ENCODE measurements at places on chromosomes 1 and 21.

DNA sequence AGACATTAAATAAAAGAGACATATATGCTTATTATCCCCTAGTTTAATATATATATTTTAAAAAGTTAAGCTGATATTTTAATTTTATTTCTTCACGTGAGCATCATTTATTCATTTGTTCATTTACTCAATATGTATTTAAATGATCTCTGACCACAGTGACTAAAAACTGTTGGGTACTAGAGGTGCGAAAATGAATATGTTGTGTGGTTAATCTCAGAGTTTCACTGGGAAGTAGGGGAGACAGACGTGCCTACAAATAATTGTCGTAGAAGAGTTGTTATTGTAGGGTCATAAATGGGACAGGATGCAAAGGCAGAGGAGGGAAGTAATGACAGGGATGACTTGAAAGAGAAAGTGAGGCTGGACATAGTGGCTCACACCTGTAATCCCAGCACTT lies 213.0 kb upstream of the CACYBP start:
- DNase-seq, result no peak

- no peak for DNase-seq
These were observed 66.0 kb downstream of the GNG4 start for GRCh38 chr1:235583511-235584001.

DNA sequence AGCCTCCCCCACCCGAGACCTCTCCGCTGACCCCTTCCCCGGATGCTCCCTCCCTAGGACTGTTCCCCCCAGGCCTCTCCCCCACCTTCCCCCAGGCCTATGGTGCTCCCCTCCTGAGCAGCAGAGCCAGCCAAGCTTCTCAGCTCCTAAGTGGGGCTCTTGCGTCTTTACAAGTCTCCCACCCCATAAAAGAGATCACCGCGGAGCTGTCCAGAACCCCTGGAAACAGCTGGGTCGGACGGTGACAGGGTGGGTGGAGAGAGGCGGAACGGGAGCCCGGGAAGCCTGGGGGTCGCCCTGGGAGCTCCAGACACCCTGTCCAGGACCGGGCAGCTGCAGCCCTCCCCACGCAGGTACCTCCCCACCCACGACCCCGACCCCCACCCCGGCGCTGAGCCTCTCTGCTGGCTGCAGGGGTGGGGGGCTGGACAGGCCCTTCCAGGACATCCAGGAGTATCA lies 61.2 kb downstream of the WNT9A start:
- DNase-seq, result no peak

DNA sequence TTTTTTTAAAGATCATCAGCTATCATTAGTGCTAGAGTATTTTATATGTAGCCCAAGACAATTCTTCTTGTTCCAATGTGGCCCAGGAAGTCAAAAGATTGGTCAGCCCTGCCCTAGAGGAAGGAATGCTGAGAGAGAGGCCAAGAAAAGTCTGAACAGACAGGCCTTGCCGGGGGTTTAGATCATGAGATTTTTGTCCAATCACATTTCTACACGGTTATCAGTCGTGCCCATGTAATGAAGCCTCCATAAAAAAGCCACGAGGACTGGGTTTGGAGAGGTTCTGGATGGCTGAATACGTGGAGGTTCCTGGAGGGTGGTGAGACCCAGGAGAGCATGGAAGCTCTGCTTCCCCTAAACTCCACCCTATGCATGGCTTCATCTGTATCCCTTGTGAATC lies 24.3 kb upstream of the ENO1 start:
- no peak for DNase-seq

GRCh38 chr1:188089461-188089860 lies 1260.7 kb downstream of the PLA2G4A start:
- no peak for DNase-seq

- DNase-seq, result no peak
These were observed 1313.1 kb downstream of the MRPL39 start for GRCh38 chr21:24294171-24294570.

DNA sequence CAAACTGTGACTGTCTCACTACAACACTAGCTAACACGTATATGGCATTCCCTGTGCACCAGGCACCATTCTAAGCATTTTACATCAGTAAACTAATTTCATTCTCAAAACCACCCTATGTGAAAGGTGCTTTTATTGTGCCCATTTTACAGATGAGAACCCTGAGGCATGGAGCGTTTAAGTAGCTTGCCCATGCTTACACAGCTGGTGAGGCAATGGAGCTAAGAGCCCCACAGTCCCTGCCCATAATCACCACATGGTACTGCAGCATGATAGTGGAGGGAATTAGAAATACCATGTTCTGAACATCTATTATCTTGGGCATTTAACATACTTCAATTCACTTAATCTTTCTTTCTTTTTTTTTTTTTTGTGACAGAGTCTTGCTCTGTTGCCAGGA lies 31.1 kb upstream of the KLHDC8A start:
- DNase-seq, result no peak

GRCh38 chr1:202615501-202616354 lies 94.5 kb downstream of the SYT2 start:
- DNase-seq, result no peak

GRCh38 chr1:98277118-98277517 lies 356.3 kb upstream of the DPYD start:
- DNase-seq, result no peak

GRCh38 chr1:7541629-7542028 lies 229.5 kb upstream of the VAMP3 start:
- DNase-seq, result no peak

GRCh38 chr1:110763149-110763548 lies 88.4 kb upstream of the KCNA3 start:
- no peak for DNase-seq

GRCh38 chr1:77322061-77322900 lies 40.5 kb downstream of the AK5 start:
- DNase-seq, result no peak

GRCh38 chr1:100354971-100355394 lies 2.7 kb downstream of the CDC14A start:
- no peak for DNase-seq

- no peak for DNase-seq
These were observed 157.8 kb downstream of the SDCCAG8 start for GRCh38 chr1:243413431-243414151.

DNA sequence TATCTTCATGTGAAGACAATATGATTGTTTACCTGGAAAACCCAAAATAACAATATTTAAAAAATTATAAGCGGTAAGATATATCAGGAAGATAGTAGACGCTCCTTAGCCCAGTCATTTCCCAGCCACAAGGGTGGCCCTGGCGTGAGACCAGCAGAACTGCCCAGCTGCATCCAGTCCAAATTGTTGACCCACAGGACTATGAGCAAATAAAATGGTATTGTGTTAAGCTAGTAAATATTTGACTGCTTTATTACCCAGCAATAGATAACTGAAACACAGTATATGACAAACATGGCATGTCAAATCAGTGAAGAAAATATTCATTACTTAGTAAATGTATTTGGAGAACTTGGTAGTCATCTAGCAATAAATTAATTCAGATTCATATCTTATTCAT lies 294.3 kb upstream of the SPAG17 start:
- DNase-seq, result no peak

- no peak for DNase-seq
These were observed 9.2 kb upstream of the GRHL3 start for GRCh38 chr1:24309762-24310485.

DNA sequence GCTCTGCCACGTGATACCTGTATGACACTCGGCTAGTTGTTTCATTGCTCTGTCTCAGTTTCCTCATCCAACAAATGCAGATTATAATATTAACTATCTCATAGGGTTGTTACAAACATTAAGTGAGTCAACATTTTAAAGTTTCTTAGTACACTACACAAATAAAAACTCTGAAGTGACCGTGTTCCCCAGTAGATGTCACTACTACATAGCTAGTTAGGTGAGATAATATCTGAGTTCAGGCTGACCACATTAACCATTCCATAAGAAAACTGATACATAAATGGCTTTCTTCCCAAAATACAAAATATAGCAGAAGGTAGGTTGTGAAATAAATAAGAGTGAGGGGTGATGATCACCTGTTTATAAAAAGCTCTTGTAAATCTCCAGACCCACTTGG lies 214.1 kb downstream of the NUF2 start:
- DNase-seq, result no peak

- no peak for DNase-seq
These were observed 1.7 kb downstream of the BTG2 start for GRCh38 chr1:203306965-203307541.

DNA sequence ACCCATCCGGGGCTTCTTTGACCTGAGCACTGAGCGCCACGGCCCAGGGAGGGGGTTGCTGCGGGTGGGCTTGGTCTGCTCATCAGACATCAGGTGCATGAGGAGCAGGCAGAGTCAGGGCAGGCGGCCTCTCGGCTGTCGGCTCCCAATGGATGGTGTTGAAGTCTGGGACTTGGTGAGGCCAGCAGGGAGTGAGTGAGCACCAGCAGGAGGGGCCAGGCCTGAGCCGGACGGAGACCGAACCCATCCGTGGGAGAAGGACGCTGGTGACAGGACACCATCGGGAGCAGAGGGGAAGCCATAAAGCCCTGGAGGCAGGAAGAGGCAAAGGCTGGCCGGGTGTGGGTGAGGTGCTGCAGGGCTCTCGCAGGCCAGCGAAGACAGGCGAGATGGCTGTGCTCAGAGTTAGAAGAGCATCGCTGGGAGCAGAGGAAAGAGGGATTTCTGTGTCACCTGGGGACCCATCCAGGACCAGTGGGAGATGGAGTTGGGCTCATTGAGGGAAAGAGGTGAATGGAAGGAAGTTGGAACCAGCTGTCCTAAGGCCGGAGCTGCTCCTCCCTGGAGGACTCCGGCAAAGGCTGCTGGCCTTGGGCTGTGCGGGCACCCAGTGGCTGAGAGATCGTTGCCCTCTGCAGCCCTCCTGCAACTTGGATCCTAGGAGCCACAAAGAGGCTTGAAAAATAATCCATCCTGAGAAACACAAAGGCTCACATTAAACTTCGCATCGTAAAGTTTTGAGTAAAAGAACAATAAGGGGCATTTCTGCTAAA lies 49.9 kb downstream of the PDE9A start:
- DNase-seq, result no peak

DNA sequence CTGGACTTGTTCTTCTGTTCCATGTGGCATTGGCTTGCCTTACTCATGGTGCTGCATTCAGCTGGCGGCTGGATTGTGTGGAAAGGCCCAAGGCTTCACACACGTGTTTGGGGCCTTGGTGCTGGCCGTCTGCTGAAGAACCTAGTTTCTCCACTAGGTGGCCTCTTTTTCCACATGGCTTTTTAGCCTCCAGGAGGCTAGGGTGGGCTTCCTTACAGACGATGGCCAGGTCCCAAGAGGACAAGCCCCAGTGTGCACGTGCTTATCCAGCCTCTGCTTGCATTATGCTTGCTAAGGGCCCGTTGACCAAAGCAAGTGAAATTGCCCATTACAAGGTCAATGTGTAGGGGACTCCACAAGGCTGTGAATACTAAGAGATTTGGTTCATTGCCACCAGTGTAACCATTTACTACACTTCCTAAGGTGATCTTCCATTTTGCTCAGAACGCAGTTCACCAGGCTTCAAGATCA lies 47.5 kb upstream of the FOXO6 start:
- no peak for DNase-seq

All from 8988T (cell line).